ENCODE measurements at places on chromosomes 4 and X.

GRCh38 chr4:78704981-78705683 lies 71.0 kb upstream of the BMP2K start:
- DNase-seq: no peak

GRCh38 chrX:108224727-108225621 lies 133.4 kb downstream of the ATG4A start:
- peak; percentile 57 for DNase-seq

DNA sequence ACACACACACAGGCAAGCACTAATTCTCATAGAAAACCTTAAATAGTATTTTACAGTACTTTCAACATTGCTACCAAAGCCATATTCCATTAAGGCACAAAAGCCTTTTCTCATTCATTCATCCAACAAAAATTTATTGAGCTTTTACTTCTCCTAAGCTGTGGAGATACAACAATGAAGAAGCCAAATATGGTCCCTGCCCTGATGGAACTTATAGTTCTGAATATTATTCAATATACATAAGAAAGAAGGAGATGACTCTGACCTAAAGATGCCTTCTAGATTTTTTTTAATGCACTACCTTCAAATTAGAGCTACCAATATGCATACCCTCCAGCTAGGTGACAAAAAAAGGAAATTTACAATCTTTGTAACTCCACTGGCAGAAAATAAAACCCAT lies 90.0 kb upstream of the WDR44 start:
- DNase-seq: no peak

DNA sequence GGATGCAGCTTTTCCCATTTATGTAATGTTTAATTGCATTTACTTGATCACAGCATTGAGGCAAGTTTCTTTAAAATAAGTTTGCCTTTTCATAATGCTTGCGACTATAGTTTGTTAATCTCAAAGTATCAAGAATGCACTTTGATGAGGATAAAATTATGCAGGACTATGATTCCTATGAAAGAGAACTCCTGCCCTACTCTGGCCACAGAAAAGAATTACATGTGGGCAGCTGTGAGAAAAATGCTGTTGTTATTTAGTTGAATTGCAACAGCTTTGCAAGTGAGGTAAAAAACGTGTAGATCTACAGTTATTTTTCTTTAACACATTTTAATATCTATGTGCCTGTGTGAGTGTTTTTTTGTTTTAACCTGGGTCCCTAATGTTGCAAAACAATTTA lies 12.5 kb upstream of the OSTC start:
- DNase-seq: no peak

DNA sequence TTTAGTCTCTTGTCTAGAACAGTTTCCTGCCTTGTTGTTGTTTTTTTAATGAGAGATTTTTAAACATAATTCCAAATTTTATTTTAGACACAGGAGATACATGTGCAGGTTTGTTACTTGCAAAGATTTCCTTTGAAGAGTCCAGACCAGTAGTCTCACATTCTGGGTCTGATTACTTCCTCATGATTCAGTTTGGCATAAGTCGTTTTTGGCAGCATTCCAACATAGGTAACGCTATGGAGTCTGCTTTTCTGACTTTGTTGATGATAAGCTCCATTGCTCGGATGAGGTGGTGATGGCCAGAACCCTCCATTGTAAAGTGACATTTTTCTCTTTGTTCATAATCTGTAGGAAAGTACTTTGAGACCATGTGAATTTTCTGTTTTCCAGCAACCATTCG lies 74.7 kb downstream of the CLCN4 start:
- DNase-seq: no peak

DNA sequence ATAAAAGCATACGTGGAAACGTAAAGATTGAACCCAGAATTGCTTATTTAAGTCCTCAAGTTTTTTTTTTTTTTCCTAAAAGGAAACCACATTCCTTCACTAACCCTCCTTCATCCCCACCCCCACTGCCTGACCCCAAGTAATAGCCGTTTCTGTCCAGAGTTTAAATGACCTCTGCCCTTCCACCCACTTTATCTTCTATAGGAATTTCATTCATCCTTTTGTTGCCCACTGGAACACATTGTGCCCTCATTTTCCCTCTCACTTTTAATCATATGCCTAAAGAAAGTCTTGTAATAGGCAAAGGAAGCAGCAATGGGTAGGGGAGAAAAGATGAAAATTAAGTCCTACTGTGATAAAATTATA lies 62.7 kb downstream of the SH3RF1 start:
- DNase-seq: no peak

DNA sequence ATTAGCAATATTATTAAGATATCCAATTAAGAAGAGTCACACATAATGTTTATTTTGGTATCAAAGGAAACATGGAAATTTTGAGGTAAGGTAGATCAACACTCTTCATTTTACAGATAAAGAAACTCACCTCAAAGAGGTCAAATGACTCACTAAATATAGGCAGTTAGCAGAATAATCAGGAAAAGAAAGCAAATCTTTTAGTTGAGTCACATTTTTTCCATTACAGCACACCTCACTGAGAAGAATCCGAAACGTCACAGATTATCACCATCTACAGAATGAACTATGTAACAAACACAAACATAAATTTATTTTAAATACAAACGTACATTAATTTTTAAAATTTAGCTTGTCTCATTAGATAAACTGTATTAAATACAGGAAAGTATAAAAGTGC lies 70.1 kb downstream of the TMEM47 start:
- DNase-seq: no peak

GRCh38 chr4:52843958-52844357 lies 18.2 kb upstream of the RASL11B start:
- DNase-seq: no peak

GRCh38 chr4:118917582-118917981 lies 28.9 kb downstream of the SYNPO2 start:
- DNase-seq: no peak

- DNase-seq: no peak
Measured at GRCh38 chr4:45363931-45364330, 637.6 kb upstream of the GNPDA2 start.

DNA sequence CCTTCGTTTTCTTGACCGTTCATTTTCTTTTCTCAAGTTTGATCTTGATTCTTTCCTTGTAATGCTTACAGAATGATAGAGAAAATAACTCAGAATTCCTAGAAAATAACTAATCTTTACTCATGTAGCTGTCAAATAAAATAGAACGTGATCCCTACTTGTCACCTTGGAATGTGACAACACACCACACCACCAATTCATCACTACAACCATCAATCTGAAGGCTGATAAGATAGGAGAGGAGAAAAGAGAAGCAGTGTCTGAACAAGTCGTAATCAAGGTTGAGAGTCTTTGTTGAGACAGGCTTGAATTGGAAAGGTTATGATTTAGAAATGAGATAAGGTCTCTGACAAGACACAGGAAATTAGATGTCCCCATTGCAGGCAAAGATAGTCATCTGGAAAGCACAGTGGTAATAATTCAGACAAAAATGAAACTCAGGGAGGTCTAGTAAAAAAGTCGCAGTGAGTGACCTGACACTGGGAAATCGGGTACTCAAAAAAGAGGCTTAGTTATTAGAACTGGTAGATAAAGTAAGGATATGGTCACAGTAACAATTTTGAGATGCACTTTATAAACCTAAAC lies 456.2 kb downstream of the FAT4 start:
- no peak for DNase-seq

- DNase-seq: no peak
Measured at GRCh38 chr4:38723726-38724474, 58.9 kb downstream of the TLR10 start.

GRCh38 chr4:10506077-10506476 lies 48.9 kb upstream of the ZNF518B start:
- no peak for DNase-seq

DNA sequence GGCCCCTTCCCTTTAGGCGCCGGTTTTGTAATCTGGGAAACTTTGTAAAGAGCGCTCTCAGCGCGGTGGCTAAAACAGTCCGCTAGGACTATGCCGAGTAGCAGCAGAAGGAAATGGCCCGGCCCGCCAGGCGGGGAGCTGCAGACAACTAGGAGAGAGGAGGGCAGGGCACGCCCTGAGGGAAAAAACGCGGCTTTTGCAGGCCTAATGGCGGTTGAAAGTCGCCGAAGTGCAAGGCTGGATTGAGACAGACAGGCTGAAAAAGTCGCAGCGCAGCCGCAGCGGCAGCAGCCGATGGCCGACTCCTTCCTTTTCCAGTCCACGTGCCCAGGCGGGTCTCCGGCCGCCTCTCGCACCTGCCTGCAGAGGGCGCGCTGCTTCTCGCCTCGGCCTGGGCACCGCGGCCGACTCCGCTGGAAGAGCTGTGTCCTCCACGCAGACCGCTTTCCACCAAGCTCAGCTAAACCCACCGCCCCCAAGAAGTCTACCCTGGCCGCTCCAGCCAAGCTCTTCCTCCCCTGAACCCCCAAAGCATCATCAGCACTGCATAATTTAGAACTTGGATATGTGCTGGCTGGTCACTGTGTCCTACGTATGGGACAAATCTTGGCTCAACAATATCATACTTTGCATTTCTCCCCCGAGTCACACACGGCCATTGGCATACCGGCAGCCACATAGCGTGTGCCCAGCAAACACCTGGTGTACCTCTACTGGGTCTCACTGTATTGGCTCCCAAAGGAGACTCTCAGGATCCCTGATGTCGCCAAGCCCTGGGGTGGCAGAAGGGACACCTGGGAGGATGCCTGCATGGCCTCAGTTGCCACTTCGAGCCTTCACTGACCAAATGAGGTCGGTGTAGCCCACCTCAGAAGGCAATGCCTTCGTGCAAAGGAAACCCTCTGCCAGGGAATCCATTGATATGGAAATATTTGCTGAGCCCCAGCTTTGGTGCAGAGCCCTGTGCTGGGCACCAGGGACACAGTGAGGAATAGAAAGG lies 14.5 kb downstream of the SLC25A5 start:
- DNase-seq: peak; percentile 43

DNA sequence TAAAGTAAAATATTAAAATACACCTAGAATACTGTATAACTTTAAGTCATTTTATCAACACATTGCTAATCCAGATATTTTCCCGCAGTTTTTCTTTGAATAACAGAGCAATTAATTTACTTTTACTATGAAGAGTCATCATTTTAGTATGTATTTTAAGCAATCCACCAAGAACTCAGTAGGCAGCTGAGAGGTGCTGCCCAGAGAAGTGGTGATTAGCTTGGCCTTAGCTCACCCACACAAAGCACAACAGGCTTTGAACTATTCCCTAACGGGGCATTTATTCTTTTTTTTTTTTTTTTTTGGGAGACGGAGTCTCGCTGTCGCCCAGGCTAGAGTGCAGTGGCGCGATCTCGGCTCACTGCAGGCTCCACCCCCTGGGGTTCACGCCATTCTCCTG lies 74.4 kb downstream of the CD38 start:
- DNase-seq: no peak
